NCI-H2029 (cell line): ENCODE measurements at places on chromosomes 6 and 20.
A peak's percentile ranks its signal among the peaks of the same experiment; 100 is the strongest.

GRCh38 chr20:10519361-10520046, 84.4 kb downstream of the SLX4IP start:
- DNase-seq, result no peak

DNA sequence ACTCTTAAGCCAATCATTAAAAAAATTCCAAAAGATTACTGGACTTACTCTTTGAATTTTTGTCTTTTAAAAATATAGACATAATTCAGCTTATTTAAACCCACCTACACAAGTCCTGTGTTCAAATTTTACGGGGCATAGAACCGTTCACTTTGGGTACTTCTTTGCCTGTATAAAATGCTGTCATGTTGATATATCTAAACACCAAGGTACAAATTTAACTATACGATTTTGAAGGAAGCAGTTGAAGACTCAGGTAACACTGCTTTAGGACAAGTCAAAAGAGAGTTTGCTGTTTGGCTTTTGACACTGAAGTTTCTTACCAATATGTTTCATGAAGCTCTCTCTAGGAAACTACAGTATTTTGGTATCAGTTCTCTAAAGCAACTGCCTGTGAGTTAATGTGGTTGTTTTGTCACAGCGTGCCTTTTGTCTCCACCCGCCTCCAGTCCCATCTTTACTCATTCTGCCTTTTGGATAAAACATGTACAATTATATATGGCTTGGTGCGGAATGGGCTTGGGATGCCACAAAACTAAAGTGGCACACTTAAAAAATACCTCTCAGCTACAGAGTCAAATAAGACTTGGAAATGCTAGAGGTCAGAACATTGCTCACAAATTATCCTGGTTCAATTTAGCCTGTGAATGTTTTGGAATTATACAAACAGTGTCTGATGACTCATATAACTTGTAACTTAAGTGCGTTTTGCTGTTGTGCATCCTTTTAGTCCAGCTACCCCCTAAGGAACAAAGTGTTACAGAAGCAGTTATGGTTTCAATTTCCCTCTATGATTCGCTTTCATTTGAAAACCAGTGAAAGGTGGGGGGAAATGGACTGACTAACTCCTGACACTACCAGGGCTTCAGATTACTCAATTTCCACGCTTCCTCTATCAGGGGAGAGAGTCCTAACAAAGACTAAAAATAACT, 38.7 kb downstream of the RGS17 start:
- DNase-seq, result no peak

- DNase-seq, result no peak
Observed at GRCh38 chr6:134437376-134437775, 119.5 kb upstream of the SGK1 start.

- DNase-seq, result no peak
Observed at GRCh38 chr6:156517088-156517487, 260.1 kb upstream of the ARID1B start.

DNA sequence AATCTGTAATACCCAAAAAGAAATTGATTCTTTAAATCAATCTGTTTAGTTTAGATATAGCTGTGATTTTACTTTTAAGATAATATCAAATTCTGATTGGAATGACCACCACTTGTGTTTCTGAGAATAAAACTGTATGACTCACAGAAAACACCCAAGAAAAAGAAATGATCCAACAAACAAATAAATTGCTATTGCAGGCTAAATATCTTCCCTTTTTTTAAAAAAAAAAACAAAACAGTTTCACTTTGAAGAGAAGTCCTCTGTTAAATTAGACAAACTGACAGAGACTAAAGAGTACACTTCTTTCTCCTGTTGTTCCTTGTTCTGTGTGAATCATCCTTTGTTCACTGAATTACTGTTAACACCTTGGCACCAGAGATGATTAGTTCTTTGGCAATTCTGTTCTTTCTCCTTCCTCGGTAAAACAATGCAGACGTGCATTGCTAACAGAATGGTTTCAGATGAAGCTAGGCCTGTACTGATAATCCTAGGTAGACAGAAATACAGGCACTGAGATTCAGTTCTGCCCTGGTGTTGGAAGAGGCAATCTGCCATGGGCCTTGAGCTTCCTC, 895.2 kb upstream of the CITED2 start:
- no peak for DNase-seq

- no peak for DNase-seq
Observed at GRCh38 chr6:22062807-22063408, 233.9 kb downstream of the PRL start.

- peak; percentile 50 for DNase-seq
Observed at GRCh38 chr6:142845624-142846458, 99.1 kb downstream of the HIVEP2 start.

GRCh38 chr6:99092461-99092860, 144.7 kb upstream of the FBXL4 start:
- DNase-seq, result no peak

- no peak for DNase-seq
Observed at GRCh38 chr6:111549746-111550145, 55.9 kb downstream of the TRAF3IP2 start.

DNA sequence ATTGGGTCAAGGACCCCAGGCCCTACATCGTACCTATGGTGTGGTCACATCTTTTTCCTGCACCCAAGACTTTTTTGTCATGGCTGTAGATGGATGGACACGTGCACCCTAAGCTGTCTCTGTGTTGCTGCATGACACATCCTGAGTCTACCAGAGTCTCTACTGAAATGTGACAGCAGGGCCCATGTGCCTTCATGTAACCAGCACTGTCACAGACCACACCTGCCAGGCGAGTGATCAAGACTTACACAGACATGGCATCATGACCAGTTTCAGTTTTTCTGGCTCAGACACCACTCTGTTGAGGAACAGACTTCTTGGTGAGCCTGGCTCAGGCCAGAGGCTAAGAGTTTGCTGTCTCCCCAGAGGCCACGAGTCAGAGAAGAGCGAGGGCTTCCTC, 7.6 kb downstream of the PRND start:
- no peak for DNase-seq

- DNase-seq, result no peak
Observed at GRCh38 chr6:4153514-4153985, 18.2 kb upstream of the ECI2 start.

- no peak for DNase-seq
Observed at GRCh38 chr6:7402716-7403115, 13.1 kb downstream of the RIOK1 start.

GRCh38 chr6:169026175-169026574, 227.5 kb downstream of the THBS2 start:
- DNase-seq, result no peak

GRCh38 chr6:14450133-14450504, 332.5 kb downstream of the CD83 start:
- DNase-seq, result no peak

DNA sequence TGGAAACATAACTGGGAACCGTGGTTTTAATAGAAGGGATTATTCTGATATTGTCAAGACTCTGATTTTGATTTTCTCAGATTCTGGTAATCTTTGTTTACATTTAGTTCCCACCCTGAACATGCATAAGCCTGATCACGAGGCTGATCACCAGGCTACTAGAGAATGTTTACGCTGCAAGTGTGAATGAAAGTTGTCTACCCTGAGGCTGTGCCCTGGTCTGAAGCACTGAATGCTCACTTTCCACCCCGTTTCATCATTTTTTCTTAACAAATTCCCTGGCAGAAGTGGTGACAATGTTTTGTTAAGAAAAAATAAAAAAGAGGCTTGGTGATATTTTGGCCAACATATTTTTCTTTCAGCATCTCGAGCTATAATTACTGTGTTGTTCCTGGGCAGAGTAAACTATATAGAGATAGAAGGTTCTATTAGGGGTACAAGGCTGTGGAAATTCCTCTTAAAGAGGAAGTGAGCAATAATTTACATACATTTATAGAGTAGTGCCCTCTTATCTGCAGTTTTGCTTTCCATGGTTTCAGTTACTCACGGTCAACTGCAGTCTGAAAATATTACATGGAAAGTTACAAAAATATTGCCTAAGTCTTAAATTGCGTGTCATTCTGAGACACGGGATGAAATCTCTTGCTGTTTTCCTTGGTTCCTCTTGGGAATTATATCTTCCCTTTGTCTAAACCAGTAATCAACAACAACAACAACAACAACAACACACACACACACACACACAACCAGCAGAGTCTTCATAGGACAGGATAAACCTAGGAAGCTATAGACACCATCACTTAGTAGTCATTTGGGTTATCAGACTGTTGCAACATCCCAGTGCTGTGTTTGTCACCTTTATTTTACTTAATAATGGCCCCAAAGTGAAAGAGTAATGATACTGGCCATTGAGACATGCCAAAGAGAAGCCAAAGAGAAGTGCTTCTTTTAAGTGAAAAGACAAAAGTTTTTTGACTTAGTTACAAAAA, 566.6 kb upstream of the CITED2 start:
- DNase-seq, result no peak

- no peak for DNase-seq
Observed at GRCh38 chr6:105588123-105588710, 185.3 kb upstream of the PREP start.

- DNase-seq, result no peak
Observed at GRCh38 chr6:121330516-121330915, 3.8 kb downstream of the TBC1D32 start.

DNA sequence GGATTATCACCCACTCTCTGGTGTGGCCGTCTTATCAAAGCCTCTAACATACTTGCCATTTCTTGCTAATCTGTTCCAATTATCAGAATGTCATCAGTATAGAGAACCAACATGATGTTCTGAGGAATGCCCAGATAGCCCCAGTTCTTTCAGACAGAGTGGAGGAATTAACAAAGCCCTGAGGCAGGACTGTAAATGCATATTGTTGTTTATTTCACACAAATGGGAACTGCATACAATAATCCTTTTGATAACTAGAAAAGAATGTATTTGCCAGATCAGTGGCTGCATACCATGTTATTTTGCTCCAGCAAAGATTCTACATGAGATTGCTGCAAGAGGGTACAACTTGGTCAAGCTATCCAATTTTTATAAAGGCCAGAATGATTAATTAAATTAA, 112.8 kb upstream of the HEY2 start:
- DNase-seq, result no peak

GRCh38 chr6:52537001-52537753, 39.7 kb downstream of the TRAM2 start:
- DNase-seq, result no peak

DNA sequence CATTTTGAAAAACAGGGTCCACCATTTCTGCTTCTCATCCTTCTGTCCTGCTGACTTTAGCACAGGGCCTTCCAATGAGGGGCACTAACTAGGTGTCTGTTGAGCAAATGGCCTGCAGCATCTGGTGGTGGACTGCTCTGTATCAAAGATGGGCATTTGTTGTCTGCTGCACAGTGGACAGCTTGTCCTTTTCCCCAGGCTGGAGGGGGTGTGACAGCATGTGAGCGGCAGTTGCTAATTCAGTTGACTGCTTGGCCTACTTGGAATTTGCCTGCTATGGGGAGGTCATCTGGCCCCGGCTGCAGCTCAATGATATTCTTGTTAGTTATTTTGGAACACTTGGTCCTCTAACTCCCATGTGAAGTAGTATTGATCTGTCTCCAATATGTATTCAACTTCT, 93.7 kb downstream of the SH3BGRL2 start:
- DNase-seq, result no peak

GRCh38 chr20:57610261-57610952, 9.8 kb downstream of the ZBP1 start:
- no peak for DNase-seq

DNA sequence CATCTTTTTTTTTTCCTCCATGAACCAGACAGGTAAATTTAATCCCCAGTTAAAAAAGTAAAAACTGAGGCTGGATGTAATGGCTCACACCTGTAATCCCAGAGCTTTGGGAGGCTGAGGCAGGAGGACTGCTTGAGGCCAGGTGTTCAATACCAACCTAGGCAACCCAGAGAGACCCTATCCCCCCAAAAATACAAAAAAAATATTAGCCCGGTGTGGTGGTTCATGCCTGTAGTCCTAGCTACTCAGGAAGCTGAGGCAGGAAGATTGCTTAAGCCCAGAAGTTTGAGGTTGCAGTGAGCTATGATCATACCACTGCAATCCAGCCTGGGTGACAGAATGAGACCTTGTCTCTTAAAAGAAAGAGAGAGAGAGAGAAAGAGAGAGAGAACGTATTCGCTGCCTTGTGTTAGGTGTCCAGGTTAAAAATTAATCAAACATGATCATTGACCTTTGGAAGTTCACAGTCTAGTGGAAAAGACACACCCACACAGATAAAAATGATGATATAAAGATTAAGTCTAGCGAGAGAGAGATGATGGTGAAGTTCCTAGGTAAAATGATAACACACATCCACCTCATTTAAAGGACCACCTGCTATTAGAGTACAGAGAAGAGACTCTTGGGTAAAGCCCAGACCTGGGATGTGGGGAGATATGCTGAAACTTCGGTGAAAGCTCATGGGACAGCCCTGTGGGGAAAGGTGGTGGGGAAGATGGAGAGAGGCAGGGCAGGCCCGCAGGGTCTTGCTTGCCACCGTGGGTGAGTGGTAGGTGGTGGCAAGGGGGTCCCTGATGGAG, 4.8 kb upstream of the NHSL1 start:
- no peak for DNase-seq

DNA sequence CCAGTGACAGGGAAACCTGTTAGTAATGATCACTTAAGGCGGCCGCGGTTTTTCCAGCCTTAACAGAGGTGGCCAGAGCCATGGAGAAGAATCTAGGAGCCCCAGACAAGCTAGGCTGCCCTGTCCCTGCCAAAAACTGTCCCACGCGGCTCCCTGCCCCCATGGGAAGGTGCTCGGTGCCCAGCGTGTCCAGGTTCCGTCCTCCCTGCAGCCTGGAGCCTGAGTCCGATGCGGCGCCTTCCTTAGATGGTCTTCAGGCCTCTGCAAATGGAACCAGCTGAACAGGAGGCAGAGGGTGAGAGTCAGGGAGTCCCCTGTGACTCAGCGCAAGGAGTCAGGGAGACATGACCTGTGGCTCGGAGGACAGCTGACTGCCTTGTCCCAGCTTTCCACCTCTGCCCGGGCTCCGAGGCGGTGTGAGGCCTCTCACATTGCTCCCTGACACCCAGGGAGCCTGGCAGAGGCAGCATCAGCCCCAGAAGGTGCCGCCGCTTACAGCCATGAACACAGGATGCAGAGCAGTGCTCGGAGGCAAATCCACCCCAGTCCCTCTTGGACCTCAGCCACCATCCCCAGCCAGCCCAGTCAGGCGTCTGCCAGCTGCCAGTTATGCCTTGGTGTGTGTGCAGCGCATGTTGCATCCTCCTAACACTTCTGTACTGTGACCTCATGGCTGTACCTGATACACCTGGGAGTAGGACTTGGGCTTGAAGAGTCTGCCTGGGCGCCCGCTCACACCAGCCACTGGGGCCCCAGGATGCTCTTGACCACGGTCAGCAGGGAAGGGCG, 377.7 kb downstream of the CDH4 start:
- DNase-seq, result no peak
